ENCODE measurements at places on chromosomes 7 and 10.

DNA sequence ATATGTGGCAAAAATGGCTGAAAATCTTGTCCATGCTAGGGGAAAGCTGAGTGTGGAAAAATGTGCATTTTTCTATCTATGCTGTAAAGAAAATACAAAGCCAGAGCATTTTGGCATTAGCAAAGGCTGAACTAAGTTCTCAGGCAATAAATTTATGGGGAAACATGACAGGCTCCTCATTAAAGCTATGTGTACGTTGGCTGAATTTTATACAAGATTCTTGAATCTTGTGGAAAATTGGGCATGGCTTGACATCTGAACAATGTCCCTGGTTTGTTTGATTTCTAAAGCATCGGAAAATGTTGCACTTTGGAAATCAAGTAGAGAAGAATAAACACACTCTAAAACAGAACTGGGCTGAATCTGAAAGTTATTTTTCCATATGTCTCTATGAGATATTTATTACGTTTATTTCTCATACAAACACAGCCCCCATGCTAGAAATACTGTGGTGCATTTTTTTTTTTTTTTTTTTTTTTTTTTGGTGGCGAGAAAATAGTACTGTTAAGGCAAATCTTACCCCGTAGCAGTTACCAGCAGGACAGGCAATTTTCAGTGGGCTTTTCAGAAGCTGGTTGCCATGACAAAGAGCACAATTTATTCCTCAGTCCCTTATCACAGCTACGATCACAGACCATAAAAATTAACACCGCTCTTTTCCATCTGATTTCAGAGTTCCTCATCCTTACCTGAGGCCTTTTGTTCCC, 16.9 kb downstream of the CPA1 start:
- DNase-seq, result no peak

DNA sequence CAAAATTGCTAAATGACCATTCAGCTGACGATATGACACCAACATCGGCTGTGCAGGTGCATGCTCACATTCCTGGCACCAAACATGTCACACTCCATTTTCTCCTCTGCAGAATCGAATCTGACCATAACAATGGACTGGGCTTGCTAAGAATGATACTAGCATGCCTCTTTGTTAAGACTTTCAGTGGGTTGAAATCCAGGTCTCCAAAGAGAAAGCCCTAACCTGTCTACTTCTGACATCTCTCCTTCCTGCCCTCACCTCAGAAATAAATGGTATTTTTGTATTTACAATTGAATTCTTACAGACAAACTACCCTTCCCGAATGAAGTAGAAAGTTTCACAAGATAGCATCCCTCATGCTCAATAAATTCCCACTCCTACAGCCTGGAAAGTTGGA, 373.9 kb downstream of the KCNMA1 start:
- DNase-seq, result no peak

DNA sequence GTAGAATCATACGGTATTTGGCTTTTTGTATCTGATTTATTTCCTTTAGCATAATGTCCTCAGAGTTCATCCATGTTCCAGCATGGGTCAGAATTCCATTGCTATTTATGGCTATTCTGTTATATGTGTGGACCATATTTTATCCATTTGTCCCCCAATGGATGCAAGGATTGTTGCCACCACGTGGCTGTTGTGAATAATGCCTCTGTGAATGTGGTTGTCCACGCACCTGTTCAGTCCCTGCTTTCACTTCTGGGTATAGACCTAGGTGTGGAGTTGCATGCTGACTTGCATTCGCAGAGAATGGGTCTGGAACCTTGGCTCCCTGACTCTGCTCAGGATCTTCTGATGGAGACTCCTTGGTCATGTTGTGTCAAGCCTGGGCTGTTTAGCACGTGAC, 199.9 kb downstream of the CAMK1D start:
- DNase-seq, result no peak

DNA sequence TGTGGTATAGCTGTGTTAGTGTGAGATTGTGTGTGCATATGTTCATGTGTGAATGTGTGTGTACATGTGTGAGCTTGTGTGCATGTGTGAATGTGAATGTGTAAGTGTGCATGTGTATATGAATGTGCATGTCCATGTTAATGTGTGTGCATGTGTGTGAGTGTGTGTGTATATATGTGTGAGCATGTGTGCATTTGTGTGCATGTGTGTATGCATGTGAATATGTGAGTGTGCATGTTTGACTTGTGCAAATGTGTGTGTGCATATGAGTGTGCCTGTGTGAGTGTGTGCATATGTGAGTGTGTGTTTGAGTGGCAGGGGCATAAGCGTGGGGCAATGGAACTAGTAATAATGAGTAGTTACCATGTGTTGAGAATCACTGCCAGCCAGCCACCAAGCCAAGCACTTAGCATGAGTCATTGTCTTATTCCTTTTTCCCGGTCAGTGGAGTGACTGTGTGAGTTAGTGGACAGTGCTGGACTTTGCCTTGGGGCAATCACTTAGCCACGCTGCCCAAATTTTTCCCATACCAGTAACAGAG, 46.3 kb upstream of the SHH start:
- DNase-seq, result no peak

DNA sequence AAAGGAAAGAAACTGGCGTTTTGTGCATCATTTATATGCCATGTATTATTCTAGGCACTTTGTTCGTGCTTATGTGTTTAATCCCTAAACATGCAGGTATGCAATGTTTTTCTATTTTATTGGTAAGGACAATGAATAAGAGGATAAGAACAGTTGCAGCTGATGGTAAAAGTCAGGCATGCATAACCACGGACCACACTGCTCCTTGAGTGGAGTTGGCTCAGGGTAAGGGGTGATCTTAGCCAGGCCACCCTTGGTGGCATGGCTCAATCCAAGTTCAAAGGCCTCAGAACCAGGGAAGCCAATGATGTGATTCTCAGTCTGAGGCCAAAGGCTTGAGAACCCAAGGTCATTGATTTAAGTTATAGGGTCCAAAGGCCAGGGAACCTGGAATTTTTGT, 1068.1 kb downstream of the NRG3 start:
- no peak for DNase-seq

- DNase-seq, result no peak
Measured at GRCh38 chr7:45258533-45259226, 101.1 kb downstream of the RAMP3 start.

DNA sequence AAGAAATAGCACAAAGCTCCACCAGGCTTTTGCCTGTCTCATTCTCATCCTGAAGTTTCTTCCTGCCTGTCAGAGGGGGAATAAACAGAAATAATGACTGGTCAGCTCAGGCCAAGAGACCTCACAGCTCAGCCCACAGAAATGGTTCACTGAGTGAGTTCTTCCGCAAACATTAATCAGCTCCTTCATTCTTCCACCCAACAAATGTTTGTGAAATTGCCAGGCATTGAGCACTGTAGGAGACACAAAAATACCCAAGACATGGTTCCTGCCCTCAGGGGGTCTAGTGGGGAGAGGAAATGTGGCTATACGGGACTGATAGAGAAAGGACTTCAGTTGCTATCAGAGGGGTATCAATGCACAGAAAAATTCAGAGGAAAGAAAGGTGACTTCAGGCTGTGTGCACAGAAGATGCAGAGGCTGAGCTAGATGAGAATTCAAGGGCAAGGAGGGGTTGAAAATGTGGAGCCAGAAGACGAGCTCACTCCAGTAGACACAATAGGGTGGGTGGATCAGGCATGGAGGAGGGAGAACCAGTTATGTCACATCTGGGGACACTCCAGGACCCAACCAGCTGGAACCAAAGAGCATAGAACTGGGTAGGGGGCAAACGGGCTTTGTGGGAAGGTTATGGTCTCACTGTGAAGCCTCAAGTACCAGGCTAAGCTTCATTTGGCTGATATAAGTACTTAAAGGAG, 20.9 kb downstream of the MYOF start:
- DNase-seq, result no peak

- DNase-seq, result no peak
Measured at GRCh38 chr10:123097039-123097438, 38.7 kb upstream of the HMX3 start.

DNA sequence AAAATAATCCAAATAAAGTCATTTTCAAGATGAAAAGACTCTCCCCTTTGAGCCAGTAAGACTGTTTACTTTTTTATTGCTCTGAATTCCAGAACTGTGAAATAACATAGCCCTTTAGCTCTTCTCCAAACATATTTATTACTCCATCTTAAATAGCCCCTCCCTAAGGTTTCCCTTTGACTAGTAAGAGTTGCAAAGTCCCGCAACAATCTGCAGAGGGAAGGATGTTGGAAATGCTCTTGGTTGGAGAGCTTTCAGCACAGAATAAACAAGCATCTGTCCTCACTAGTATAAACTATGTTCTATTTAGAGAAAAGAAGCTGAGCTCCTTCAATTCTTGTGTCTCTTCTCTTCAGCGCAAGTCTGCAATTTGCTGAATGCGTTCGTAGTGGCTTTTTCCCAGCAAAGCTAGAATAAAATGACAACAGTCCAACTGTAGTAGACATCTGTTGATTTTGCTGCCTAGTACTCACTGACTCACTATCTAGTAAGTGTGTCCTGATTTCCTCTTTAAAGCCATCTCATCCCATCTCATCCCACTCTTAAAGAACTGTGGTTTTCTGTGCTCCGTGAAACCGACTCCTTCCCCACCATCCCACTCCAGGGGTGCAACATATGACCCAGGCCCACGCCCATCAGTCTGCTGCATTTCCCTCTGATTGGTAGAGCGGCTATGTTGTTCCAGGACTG, 104.0 kb downstream of the FAM107B start:
- no peak for DNase-seq

- no peak for DNase-seq
Measured at GRCh38 chr7:19772841-19773760, at the start of gene TMEM196. Gene TMEM196, minus strand, starts transcription at chr7:19773617. Its CDS starts 921 bp downstream, at chr7:19772696.

DNA sequence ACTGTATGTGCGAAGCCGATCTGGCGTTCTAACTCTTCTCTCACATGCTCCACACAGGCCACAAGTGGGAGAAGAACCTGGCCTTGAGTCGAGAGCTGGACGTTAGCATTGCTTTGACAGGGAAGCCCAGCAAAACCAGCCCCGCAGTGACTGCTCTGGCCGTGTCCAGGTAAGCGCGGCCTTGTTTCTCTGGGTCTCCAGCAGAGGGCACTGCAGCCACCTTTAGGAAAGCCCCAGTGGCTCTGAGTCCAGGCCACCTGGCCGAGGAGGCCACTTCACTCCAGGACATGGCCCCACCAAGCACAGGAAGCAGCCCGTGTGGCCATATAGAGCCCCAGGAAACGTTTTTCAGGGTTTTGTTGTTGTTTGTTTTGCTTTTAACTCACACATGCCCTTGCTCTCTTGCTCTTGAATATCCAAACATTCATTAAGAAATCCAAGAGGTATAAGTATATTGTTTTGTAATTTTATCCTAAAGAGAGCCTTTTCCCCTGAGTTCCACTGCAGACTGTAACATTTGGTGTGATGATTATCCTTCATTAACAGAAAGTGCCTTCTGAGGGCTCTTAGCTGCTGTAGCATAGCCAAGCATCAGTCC, 41.8 kb upstream of the LRRC18 start:
- DNase-seq, result no peak

GRCh38 chr7:77653572-77653971, 42.7 kb upstream of the RSBN1L start:
- no peak for DNase-seq

DNA sequence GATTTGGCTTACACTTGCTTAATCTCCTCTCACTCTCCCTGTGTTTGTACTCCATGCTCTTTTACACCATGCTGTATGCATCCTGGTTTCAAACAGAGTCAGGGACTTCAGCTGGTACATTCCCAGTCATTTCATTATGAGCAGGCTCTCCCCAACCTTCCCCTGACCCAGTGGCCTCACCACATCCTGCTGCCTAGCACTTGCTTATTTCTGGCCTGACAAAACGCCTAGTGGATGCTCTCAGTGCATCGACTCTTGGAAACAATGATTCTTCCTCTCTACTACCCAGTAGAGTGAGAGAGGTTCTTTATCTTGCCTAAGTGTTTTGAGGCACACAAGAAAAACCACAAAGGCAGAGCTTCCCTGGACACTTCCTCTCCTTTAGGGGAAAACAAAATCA, 63.4 kb downstream of the CAV1 start:
- DNase-seq, result no peak

- DNase-seq, result no peak
Measured at GRCh38 chr10:127449490-127449889, 99.6 kb upstream of the NPS start.

- DNase-seq, result no peak
Measured at GRCh38 chr7:93578762-93579161, 4.2 kb upstream of the CALCR start.

- DNase-seq, result no peak
Measured at GRCh38 chr7:29342761-29343160, 148.2 kb downstream of the CHN2 start.

DNA sequence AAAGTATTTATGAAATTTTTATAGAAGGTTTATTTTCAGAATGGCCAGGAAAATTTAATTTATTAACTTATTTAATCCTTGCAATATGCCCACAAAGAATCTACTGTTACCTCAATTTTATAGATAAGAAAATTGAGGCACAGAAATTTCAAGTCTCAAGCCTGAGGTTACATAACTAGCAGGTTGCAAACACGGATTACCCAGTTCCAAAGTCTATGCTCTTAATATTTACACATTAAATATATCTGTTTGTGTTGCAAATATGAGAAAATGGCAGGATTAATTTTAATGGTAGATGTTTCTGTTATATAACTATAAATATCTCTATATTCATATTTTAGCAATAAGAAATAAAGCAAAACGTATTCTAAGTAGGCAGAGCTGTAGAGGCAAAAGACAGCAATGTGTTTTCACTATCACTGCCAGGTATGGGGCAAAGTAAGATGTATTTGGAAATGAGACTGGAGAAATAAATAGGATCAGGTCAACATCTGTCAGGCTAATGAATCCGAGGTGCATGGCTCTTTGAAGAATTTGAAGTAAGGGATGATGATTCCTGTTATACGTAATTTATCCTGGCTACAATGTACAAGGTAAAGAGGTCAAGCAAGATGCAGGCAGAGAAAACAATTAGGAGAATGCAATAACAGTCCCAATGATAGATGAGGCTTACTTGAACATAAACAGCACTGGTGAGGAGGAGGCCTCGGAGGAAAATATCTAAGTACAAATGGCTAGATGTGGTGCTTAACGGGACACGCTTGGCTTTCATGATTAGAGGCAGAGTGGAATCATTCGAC, 354.1 kb upstream of the VSTM2A start:
- DNase-seq, result no peak

DNA sequence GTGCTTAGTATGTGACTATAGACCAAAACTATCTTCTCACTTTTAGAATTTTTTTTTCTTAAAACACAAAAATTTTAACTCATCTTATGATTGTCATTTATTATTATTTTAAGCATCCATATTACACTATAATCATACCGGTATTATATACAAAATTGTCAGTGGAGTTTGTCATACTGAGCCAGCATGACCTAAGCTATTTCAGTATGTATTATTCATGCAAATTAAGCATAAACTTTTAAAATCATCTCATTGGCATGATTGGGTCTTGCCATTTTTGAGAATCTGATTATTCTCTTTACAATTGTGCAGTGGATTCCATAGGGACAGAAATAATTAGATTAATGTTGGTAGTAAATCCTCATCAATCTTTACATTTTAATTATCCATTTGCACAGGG, 46.2 kb upstream of the STMP1 start:
- no peak for DNase-seq

GRCh38 chr10:96971324-96971723, 139.2 kb downstream of the LCOR start:
- DNase-seq, result no peak

GRCh38 chr10:80530251-80530650, 7.5 kb upstream of the SH2D4B start:
- no peak for DNase-seq

Measured in stimulated activated CD8-positive, alpha-beta memory T cell treated with anti-CD3 and anti-CD28 coated beads, Interleukin-4, amount 100 ng/mL, for 1 hour (primary cell).